ENCODE measurements at places on chromosomes 2 and 18.

DNA sequence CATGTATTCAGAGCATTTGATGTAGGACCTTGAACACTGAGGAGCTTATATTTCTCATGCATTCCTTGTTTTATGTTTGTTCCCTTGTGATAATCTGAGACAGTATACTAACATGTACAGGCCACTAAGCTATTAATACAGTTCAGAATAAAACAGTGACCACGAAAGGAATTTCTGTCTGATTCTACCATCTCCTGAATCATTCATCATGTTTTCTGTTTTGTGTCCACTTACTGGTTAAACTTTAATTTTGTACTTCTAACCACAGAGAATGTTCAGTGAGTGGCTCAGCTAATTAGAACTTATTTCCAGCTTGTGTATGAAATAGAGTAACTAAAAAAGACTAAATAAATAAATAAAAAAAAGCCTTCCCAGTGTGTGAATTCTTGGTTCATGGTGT, 110.4 kb downstream of the LRP1B start:
- peak; percentile 24 for DNase-seq

- DNase-seq = no peak
These were observed 94.5 kb downstream of the ACKR3 start for GRCh38 chr2:236664136-236664535.

- DNase-seq = no peak
These were observed 93.5 kb upstream of the OTOS start for GRCh38 chr2:240233885-240234502.

DNA sequence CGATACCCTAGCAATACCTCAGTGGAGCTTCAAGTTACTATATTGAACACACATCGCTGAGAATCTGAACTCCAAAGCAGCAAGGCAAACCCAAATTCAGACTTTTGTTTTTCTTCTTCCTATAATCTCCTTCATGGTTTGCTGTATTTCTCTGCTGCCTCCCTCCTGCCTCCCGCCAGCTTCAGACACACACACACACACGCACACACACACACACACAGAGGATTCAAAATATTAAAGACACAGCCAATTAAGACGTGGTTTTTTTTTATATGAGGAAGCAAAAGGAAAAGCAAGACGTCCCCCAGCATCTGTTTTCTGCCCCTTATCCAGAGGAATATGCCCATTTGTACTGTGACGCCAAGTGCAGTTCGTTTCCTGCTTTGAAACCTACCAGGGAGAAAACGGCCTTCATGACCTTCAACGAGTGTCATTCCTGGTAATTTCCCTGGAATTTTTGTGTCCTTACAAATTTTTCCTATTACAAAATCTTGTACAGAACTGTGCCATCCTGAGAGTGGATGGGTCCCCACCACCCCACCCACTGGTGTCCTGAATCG, 547.9 kb upstream of the ID2 start:
- no peak for DNase-seq

DNA sequence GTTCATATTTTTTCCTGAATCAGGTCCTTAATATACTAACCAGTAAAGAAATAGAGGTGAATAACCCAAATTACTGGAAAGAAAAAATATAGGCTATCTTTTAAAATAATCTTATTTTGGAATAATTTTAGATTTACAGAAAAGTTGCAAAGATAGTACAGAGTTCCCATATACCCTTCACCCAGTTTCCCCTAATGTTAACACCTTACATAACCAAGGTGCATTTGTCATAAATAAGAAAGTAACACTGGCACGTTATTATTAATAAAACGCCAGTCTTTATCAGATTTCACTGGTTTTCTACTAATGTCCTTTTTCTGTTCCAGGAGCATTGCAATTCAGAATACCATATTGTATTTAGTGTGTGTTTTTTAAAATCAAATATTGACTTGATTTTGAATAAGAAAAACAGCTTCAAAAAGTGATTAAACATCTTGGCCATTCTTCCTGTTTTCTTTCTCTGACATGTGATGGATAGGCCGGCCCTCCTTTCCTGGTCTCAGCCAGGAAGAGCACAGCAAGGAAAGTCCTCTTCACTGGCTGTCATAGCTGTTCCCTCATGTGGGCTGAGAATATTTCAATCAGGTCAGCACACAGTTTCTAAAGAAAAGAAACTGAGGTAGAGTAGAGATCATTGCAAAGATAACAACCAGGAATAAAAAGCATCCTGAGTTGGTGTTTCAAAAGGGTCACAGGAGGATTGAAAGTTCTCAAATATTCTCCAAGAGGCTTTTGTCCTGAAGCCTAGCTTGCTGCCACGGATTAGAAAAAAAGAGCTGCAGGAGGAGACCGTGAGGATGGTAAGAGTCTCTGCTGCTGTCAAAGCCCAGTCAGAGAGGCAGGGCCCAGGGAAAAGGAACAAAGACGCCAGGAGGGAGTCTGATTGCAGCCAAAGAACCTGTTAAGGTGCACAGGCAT, 79.3 kb upstream of the ARL5A start:
- DNase-seq = no peak

- DNase-seq = no peak
These were observed 4.8 kb upstream of the TTC39C start for GRCh38 chr18:24009651-24010333.

DNA sequence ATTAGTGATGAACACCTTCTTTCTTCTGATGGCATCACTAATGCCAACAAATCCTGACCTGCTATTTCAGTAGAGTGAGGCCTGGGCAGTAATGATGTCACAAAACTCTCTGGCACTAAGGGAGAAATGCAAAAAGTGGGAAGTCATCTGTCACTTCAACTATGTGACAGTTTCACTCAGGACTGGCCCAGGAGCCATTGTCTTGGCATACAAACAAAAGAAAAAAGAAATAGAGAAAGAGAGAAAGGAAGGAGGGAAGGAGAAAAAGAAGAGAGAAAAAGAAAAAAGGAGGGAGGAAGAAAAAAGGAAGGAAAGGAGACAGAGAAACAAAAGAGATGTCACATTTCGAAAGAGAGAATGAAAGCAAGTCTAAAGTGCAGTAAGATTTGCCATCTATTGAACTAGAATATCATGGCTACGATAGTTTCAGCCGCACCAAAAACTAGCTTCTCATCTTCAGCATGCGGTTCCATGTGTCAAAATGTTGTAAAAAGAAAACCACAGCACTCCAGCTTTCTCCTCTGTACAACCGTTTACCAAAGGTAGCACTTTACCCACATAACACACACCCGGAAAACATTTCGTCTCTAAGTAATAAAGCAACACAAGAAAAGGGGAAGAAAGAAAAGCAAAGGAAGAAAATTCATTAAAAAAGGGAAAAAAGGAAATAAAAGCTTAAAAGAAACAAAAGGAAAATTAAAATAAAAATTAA, 50.1 kb downstream of the CD226 start:
- no peak for DNase-seq

DNA sequence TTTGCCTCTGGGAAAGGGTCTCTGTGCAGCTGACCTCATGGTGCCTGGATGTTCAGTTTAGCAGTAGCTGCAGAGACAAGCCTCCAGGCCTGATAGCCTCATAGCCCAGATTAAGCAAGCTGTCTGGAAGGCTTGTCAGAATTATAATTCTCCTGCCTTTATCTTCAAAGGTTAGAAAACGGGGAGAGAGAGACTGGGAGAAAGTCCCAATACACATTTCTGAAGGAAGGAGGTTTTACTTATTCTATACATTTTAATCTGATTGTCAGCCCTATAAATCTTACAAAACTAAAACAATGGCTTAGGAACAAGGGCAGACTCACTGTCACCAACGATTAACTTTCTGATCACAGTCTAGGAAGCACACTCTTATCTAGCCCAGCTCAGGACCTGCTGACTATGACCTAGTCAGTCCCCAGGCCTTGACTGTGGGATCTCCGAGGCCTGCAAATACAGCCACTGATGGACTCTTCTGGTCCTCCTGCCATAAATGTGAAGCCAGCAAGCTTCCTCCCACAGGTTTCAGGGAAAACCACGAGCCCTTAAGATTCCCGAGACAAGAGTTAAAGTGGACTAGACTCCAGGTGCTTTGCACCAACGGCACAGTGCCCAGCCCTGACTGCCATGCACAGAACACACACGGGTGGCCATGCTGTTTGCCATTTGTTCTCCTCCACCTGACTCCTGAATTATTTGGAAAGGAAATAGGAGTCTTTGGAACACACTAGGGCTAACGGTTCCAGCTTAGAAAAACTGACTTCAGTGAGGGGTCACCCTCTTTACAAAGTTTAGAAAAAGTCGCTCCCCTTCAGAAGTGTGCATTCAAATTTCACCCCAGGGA, 111.4 kb upstream of the SMAD7 start:
- DNase-seq = no peak

GRCh38 chr2:168916331-168916675, 15.2 kb downstream of the G6PC2 start:
- no peak for DNase-seq

GRCh38 chr2:37020887-37021796, 54.8 kb upstream of the STRN start:
- DNase-seq = peak; percentile 31

GRCh38 chr2:21131861-21132260, 8.1 kb downstream of the TDRD15 start:
- DNase-seq = no peak

- DNase-seq = no peak
These were observed 2.1 kb downstream of the KLHL14 start for GRCh38 chr18:32770666-32771168.

DNA sequence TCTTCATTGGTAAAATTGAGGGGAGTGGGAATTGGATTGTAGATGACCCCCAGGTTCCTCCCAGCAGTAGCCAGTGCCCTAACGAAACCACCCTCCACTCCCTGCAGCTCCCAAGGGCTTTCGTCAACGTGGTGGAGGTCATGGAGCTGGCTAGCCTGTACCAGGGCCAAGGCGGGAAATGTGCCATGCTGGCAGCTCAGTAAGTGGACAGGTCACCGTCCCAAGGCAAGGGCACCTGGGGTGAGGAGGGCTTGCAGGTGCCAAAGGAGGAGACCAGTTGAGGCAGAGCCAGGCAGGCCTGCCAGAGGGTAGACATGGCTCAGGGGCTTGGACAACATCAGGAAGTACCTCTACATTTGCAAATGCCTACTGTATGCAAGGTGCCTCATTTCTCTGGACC, 122.6 kb upstream of the PPP1CB start:
- no peak for DNase-seq

GRCh38 chr2:48569433-48569832, 39.5 kb downstream of the STON1 start:
- peak; percentile 38 for DNase-seq

- peak; percentile 17 for DNase-seq
These were observed 2.5 kb downstream of the PSTPIP2 start for GRCh38 chr18:46069524-46069923.

GRCh38 chr2:148613231-148614013, 31.1 kb upstream of the EPC2 start:
- no peak for DNase-seq

DNA sequence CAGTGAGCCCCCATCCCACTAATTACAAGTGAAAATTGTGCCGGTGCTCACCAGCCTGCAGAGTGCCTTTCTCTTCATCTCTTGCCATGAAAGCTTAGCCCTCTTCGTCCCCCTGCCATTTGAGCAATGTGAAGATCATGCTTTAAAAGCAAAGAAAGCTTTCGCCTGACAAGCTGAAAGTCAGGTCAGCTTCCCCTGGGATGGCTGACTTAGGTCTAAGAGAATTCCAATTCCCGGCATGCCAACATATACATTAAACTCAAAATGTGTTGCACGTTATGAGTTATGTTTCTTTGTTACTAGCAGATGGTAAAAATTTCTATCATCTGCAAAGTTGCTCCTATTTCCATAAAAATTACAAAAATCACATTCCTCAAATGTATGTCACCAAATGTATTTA, 129.8 kb downstream of the AFF3 start:
- DNase-seq = peak; percentile 91

GRCh38 chr18:21602299-21602587, 1.7 kb upstream of the ESCO1 start:
- DNase-seq = no peak

All from fibroblast of skin of right biceps (primary cell).